Uterus (tissue), 4 donors: ENCODE measurements at places on chromosomes 7 and 10.

GRCh38 chr7:114298011-114298410, 116.6 kb upstream of the FOXP2 start:
- DNase-seq = no peak

GRCh38 chr10:4234661-4235060, 449.7 kb upstream of the KLF6 start:
- no peak for DNase-seq

GRCh38 chr7:87575521-87575920, 25.2 kb downstream of the ABCB1 start:
- DNase-seq = no peak

GRCh38 chr7:77348371-77348813, 67.8 kb downstream of the GSAP start:
- peak; percentile 39 for DNase-seq

DNA sequence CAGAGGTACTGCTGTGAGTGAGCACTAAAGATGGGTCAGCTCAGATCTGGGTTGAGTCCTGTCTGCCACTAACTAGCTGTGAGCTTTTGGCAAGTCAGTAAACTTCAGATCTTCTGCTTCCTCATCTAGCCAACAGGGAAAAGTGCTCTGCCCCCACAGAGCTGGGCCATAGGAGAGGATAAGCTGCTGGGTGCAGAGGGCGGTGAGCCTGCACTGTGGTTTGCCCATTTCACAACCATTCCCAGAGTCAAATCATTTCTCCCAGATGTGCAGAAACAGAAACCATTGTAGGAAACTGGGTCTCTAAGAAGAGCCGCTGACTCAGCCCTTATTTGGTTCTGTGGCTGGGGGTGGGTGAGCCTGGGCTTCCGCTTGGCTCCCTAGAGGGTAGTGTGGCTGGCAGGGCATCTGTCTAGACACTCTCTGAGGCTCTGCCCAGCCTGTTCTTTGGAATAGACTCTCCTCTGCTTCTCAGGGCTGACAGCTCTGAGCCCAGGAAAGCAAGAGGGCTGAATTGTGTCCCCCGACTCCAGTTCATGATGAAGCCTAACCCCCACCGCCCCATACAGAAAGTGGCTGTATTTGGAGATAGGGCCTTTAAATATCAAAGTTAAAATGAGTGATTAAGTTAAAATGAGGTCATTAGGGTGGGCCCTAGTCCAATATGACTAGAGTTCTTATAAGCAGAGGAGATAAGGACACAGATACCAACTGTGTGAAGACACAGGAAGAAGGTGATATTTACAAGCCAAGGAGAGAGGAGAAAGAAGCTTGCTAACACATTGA, 29.5 kb upstream of the ARHGAP22 start:
- no peak for DNase-seq

DNA sequence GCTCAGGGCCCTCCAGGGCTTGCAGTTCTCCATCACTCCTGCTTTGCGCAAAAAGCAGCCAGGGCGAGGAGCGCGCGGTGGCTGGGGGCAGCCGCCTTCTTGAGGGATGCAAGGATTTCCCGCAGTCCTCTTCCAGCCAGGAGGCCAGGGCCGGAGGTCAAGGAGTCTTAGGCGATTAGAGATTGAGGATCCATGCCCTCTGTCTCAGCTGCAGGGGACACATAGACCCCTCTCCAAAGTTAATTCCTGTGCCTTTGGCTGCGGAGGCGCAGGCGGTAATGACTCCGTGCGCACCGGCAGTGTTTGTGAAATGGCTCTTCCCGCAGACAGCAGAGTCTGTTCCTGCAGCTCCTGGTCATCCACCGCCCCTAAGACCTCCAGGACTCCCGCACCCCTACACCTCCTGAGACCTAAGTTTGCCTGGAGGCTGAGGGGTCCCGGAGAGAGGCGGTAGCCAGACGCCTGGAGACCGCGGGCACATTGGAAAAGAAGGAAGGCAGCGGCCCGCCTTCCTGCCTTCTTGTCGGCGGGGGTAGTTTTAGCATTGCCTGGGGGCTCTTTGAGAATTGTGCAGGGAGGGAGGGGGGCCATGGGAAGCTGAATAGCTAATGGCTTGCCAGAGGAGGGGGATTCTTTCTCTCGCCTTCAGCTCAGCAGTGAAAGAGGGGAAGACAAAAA, 3.3 kb upstream of the NEUROG3 start:
- DNase-seq = no peak

DNA sequence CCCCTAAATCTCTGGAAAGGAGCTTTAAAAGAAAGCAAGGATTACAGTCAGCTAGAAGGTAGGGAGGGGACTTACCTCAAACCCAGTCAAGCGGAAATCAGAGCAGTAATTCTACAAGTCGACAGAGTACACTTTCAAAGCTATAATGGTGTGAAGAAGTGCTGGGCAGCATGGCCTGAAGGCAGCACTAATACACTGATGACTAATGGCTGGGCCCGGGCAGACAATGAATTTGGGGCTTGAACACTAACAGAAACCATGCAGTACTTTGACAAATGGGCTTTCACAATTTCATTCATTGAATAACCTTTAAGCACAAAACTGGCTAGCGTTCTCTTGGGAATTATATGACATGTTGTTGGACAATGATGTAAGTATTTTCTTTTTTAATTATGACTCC, 4.7 kb downstream of the GLI3 start:
- peak; percentile 39 for DNase-seq

- no peak for DNase-seq
These were observed 7.8 kb upstream of the CYP3A4 start for GRCh38 chr7:99791667-99792369.

DNA sequence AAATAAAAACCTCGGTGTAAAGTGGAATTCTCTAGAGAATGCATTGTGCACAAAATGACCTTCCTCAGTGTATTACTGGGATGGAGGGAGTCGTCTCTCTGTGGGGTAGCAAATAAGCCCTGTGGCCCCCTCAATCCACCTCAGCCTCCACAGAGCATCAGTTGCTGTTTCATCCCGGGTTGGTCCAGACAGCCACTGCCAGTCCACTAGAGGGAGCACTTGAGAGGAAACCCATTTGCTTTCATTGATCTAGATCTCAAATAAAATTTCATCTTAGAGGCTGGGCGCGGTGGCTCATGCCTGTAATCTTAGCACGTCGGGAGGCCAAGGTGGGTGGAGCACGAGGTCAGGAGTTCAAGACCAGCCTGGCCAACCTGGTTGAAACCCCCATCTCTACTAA, 1128.7 kb downstream of the CNTNAP2 start:
- DNase-seq = peak; percentile 14

DNA sequence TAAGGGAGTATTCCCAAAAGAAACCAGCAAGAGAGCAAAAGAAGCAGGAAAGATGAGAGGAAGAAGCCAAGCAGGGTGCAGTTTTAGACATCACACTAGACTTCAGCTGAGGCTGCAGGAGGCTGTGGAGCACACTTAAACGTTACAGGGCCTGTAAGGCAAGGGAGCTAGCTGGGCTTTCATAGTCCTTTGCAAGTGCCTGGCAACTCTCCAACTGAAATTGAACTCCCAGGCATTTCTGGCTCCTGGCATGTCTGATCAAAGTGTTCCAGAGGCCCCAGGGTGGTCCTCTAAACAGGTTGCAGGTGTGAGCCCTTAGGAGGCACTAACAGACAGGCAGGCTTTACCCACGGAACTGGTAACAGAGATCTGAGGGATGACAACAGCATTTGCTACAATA, 750.2 kb downstream of the XPNPEP1 start:
- no peak for DNase-seq

DNA sequence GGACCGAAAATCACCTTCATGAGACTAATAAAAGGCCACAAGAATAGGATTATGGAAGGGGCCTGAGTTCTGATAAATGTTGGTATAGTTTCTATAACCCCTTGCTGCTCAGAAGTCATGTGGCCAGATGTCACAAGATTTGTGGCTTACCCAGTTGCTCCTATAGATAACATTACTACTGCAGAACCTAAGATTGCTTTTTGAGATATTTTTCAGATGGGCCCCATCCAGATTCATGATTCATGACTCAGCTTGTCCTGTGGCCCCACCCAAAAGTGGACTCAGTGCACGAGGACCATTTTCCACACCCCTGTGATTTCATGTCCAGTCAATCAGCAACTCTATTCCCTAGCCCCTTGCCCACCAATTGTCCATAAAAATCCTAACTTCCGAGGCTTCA, 209.0 kb downstream of the ACTR3B start:
- no peak for DNase-seq

- DNase-seq = no peak
These were observed 28.2 kb upstream of the GOLGA7B start for GRCh38 chr10:97821308-97822038.

DNA sequence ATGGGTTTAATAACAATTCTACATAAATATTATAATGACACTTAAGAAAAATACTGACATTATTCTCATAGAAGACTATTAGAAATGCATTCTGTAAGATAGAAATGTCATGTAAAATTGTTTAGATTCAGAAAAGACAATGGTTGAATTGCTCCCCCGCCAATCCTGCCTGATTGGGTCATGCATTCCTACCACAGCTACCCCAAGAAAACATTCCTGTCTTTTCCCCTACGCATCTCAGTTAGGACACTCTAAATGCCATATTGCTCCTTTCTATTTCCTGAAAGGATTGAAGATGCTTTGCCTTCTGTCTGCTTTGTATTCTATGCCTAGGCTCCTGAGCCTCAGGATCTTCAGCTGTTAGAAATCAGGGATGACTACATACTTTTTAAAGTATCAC, 109.4 kb downstream of the DGKB start:
- no peak for DNase-seq

- no peak for DNase-seq
These were observed 177.3 kb downstream of the TCF7L2 start for GRCh38 chr10:113127261-113127900.

DNA sequence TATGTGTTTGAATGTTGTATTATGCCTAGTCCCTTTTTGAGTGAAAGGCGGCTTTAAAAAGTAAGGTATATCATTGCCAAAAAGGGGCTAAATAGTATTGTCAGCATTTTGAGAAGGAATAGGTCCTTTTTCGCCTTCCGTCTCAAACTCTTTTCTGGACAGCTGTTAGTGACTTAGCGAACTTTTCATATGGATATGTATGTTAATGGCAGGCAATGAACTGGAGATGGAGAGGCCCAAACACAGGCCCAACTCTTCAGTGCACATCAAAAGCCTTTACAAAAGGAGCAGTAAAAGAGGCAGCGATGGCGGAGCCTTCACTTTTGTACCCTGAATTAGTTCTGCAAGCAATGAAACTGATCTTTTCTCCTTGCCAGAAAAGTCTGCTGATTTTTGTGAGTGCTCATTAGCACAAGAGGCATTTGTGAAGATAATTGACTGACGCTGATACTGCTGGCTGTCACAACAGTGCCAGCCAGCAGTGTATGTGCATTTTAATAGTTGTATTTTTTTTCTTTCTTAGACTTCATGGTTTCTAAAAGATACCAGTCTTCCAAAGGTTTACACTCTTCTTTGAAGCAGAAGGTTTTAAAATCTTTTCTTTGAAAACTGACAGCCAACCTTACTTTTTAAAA, 243.7 kb upstream of the SP8 start:
- no peak for DNase-seq

GRCh38 chr7:126535176-126535575, 717.6 kb downstream of the GRM8 start:
- DNase-seq = no peak

DNA sequence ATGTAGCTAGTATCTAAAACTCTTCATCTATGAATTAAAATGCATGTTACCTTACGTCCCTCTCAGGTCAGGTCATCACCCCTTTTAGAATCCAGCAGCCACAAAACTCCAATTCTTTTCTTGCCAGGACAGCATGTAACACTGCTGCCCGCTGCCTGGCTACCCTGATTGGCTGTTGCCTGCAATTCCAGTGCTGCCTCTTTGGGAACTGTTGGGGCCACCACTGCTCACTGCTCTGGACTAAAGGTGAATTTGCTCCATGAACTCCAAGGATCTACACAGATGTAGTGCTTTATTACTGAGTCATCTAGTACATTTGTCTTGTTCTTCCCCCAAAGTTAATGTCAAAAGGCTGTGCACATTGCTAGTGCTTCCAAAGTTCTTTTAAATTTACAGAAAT, 40.4 kb downstream of the SCIN start:
- DNase-seq = no peak

- DNase-seq = peak; percentile 48
These were observed 57.8 kb upstream of the OPALIN start for GRCh38 chr10:96416643-96417042.

- no peak for DNase-seq
These were observed 155.2 kb upstream of the BMPER start for GRCh38 chr7:33750177-33750576.

GRCh38 chr7:108308903-108309302, 147.3 kb downstream of the NRCAM start:
- no peak for DNase-seq

GRCh38 chr10:17006631-17007417, 122.8 kb downstream of the CUBN start:
- no peak for DNase-seq

- DNase-seq = no peak
These were observed 1.7 kb upstream of the VGF start for GRCh38 chr7:101166909-101167644.

DNA sequence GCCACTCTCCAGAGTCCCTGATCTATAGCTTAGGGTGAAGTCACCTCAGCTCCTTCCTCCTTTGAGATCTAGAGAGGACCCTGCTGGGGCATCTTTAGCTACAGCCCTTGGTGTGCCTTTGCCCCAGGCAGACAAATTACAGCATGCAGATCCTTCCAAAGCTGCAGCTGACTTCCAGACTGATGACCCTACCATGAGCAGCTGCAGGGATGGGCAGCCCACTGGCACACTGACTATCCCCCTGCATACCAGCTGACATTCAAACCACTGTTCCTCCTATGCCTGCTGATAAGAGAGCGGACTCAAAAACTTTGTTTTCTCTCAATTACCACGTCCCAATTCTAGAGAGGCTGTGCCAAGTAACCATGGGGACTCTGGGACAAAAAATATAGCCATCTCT, 70.6 kb downstream of the COL13A1 start:
- DNase-seq = no peak

- no peak for DNase-seq
These were observed 730.0 kb upstream of the IGFBP3 start for GRCh38 chr7:46651070-46651469.

GRCh38 chr7:100582041-100582579, 3.8 kb downstream of the LRCH4 start:
- DNase-seq = no peak

DNA sequence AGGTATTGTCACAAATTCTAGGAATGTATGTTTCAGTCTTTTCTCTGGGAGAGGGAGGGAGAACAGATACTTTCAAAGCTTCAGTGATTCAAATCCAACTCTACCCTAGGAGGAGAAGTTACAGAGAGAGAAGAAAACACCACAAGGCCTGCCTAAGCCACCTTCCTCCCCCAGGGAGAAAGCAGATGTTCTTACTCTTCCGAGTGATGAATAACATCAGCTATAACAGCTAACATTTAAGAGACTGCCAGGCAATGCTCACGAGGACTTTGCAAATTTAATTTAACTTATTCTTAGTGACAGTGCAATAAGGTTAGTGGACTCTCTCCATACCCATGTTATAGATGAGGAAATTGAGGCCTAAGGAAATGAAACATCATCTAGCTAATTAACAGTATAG, 36.8 kb downstream of the TAS2R41 start:
- DNase-seq = no peak

GRCh38 chr10:119112056-119112455, 8.1 kb downstream of the DENND10 start:
- no peak for DNase-seq
